Naive B cell (primary cell): ENCODE measurements at places on chromosomes 12 and 14.

DNA sequence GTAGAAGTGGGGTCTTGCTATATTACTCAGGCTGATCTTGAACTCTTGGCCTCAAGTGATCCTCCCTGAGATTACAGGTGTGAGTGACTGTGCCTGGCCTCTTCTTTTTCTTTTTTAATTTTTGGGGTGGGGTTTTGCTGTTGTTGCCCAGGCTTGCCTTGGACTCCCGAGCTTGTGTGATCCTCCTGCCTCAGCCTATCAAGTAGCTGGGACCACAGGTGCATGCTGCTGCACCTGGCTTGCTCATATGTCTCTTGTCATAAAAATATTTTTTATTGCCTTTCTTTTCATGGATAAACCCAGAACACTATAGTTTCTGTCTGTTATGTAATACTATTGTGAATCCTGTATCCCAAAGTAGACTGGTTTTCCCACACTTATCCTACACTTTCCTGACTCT, 26.0 kb downstream of the SCYL2 start:
- no peak for DNase-seq

GRCh38 chr14:59454139-59454538, 11.0 kb downstream of the GPR135 start:
- no peak for DNase-seq

DNA sequence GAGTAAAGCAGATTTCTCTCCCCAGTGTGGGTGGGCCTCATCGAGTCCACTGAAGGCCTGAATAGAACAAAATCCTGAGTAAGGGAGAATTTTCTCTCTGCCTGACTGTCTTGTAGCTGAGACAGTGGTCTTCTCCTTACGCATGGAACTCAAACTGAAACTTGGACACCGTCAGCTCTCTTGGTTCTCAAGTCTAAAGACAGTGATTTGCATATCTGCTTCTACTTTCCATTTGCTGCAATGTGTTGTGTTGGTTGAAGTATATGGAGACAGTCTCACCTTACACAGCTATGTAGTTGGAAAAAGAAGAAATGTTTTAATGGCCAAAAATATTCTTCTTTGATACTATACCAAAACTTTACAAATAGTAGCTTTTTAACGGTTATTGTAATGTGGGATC, 160.2 kb upstream of the LMNTD1 start:
- DNase-seq: no peak

DNA sequence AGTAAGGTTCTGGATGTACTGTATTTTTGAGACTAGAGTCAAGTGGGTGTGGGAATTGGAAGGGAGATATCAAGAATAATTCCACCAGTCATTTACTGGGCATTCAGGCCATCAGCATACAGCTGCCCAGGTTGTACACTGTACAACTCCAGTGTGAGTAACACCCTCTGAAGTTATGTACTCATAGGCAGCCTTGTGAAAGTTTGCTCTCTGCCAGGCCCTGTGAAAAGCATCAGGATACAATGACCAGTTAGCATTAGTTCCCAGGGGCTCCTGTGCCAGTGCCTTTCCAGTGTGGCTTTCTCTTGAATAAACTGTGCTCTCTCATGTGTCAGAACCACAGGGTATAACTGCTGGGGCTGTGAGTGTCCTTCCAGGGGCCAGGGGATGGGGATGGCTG, 89.7 kb downstream of the LGMN start:
- DNase-seq: no peak

GRCh38 chr14:28875934-28876571, 109.5 kb downstream of the FOXG1 start:
- DNase-seq: no peak

- DNase-seq: no peak
Measured at GRCh38 chr12:12506496-12506890, 56.2 kb downstream of the DUSP16 start.

- DNase-seq: no peak
Measured at GRCh38 chr14:72616294-72616693, 277.6 kb downstream of the DPF3 start.

DNA sequence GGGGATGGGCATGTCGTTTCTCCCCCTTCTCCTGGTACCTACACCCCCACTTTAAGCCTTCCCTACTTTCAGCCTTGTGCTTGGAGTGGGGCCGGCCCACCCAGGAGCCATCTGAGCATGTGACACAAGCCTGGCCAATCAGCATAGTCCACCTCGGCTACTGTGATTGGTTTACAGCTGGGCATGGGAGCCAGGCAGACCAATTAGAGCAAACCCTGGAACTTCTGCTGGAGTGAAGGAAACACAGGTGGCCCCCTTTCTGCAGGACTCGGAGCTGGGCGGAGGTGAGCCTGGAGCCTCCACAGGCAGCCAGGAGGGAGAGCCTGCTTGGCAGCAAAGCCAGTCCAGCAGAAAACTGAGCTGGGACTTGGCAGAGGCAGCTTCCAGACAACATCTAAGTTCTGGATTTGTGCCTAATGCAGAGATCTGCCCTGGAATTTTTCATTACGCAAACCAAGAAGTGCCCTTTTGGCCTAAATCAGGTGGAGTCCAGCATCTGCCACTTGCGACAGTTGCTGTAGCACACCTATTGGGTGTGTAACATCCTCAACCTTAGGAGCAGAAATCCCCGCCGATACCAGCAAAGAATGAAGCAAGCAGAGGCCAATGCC, 59.5 kb downstream of the SCARB1 start:
- DNase-seq: no peak

- DNase-seq: no peak
Measured at GRCh38 chr12:67208281-67209067, 60.7 kb upstream of the CAND1 start.

DNA sequence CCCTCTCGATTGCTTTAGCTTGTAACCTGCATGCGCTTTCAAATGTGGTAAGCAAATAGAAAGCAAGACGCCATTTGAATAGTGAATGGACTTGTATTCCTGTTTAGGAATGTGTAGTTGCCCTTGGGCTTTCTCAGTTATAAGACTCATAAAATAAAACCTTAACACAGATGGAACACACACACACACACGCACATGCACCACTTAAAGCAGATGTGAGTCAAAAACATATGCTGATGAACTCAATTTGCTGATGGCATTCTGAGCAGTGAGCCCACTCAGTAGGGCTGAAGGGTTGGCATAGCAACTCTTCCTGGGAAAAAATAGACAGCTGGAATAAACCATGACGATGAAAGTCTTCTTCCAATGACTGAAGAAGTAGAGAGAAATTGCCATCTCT, 360.5 kb downstream of the APAF1 start:
- DNase-seq: no peak

DNA sequence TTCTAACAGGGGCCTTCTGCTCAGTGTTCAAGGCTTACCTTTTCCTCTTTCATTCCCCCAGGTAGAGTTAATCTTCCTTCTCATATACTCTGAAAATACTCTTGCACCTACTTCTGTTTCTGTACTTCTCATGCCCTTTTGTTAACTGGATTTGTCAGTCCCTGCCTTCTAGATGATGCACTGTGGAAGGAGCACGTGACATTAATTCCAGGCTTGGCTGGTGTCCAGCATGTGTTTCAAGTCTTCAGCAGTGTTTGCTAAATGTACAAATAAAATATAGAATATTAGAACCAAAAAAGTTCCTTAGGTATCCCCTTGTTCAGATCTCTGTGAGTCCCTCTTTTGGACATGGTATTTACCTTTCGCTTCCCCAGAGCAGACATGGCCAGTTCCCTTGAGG, 27.9 kb upstream of the EVL start:
- DNase-seq: no peak

GRCh38 chr14:23162800-23163199, 20.7 kb downstream of the SLC7A8 start:
- DNase-seq: no peak

GRCh38 chr12:64652346-64652745, 42.1 kb downstream of the RASSF3 start:
- no peak for DNase-seq

DNA sequence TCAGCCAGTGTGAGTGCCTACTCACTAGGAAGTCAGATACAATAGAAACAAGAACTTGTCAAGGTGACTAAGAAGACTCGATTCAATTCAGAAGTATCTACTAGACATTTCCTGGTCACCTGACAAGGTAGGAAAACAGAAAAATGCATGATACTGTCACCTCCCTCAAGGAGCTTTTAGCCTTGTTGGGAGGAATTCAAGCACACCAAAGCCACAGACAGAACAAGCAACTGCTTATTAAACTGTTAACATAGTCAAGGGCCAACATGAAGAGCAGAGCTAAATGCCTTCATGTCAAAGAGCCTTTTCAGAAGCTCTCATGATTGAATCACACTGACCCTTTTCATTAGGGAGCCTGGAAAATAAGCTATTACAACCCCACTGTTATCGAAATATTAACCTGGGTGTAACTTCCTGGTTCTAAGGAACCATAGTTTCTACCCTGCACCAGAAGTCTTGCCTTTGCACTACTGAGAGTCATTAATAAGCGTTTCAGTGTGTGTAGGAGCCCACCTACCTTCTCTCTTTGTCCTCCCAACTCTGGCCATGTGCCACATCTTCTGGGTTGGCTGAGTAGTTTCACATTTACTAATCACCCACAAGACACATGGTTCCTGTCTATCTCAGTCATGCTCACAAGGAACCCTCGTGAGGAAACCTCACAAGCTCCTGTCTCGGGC, 31.0 kb upstream of the LGALS3 start:
- peak; percentile 16 for DNase-seq

GRCh38 chr12:103599274-103599673, 12.2 kb downstream of the STAB2 start:
- DNase-seq: no peak

- no peak for DNase-seq
Measured at GRCh38 chr12:65004270-65004669, 116.8 kb downstream of the WIF1 start.

- no peak for DNase-seq
Measured at GRCh38 chr12:71872401-71872800, 32.8 kb downstream of the TBC1D15 start.

GRCh38 chr14:104598910-104599273, 5.7 kb downstream of the TMEM179 start:
- DNase-seq: no peak

DNA sequence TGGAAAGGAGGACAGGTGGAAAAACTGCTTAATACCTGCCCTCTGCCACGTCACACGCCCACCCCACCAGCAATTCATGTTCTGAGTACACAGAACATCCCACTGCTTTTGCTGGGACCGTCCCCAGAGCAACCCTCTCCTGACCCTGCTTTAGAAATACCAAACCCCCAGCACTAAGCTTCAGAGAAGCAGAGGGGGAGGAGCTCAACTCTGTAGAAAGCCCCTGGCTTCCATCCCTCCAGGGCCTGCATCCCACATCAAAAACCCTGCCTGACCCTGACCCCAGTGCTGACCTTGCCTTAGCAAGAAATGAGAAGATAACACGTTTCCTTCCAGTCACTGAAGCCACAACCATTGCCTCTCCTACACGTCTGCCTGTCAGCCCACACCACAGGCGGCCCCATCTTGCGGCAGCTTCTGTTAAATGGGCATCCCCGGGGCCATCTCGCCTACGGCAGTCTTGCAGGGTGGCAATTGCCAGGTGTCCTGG, 19.7 kb downstream of the VDR start:
- DNase-seq: no peak

DNA sequence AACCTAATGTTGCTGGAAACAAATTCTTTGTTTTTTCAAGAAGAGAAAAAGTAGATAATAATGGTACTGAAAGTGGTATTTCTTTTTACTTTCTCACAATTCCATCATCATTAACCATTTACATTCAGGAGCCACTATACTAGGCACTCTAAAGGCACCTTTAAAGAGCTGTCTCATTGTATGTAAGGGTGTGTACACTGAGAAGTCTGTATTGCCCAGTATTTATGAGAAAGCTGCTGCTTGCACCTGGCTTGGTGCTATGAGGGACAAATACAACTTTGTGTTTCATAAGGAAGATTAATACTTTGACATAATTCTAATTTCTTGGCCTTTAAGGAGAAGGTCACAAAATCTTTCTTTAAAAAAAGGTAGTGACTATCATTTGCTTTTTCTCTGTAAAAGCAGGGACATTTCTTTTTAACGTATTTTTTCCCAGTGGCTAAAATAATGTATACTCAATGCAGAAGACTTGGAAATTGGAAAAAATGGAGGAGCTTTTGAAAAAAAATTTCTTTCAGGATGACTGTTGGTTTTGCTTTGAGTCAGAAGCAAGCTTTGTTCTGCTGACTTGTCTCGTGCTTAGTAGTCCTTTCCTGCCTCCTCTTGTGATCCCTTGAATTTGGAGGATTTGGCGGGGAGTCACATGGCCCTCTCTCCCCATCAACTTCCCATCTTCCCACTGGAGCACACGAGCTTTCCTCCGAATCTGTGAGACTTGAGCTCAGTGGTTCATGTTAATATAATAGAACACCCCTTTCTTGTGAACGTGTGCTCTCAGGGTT, 50.1 kb downstream of the RASSF3 start:
- no peak for DNase-seq

DNA sequence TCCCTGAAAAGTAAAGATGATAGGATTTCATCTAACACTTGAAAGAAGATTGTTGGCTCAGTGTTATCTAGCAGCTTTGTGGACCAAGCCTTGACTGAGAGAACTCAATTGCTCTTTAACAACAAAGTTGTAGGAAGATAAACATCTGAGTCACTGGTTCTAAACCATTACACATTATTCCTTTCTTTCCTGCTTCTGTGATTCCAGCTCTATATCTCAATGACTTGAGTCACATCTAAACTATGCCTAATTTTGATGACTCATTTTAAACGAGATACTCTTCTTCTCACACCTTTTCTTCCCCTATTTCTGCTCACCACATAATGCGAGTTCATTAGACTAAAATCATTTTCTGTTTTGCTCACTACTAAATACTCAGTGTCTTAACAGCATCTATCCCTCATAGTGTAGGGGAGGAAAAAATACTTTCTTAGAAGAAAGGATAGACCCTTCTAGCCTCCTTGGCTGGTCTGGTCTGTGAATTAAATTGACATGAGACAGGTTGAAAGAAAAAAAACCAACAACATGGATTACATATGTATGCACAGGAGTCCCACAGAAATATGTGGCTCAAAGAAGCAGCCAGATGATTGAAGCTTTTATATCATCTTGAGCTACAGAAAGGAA, 201.4 kb downstream of the C12orf50 start:
- no peak for DNase-seq

- DNase-seq: no peak
Measured at GRCh38 chr14:61620130-61620946, 75.0 kb upstream of the HIF1A start.

- DNase-seq: no peak
Measured at GRCh38 chr14:50067723-50068495, 48.5 kb downstream of the VCPKMT start.

DNA sequence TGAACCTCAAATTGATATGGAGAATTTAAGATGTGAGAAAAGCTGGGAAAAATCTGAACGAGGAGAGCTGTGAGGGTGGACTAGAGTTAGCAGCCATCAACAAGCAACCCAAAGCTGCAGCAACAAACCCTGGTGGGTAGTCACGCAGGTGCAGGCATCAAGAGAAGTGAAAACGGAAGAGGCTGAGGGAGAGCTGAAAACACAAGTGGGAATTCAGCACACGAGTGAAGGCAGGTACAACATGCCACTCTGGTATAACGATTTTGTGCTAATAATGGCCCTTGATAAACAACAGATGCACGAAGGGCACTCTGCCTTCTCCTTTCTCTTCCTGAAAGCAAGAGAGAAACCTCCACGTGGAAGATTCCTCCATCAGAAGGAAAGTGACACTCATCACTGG, 11.5 kb downstream of the TCL1B start:
- peak; percentile 69 for DNase-seq

- no peak for DNase-seq
Measured at GRCh38 chr12:105927564-105927963, 211.2 kb downstream of the NUAK1 start.

GRCh38 chr14:103186909-103187586, 63.8 kb downstream of the TNFAIP2 start:
- DNase-seq: no peak

GRCh38 chr12:48982397-48983080, 4.4 kb downstream of the WNT1 start:
- DNase-seq: no peak
